ENCODE measurements at places on chromosomes 6 and 20. TPM values are rescaled to one million over a fixed set of nuclear protein-coding genes. Genes with fewer than 3 reads are reported as not detected.

- no peaks in the 10 kb centered on the region for H3K4me1 ChIP-seq
- DNase-seq, result no peak
- no peak overlapping the region for H3K4me3 ChIP-seq
- H3K27me3 ChIP-seq, result no peaks in the 10 kb centered on the region
These were observed 342.7 kb downstream of the SMOC2 start for GRCh38 chr6:168783720-168784119.

- H3K27me3 ChIP-seq, result peaks cover 8% of the 10 kb centered on the region
- no peak for DNase-seq
- no peaks in the 10 kb centered on the region for H3K36me3 ChIP-seq
- H3K4me1 ChIP-seq, result no peaks in the 10 kb centered on the region
- no peak overlapping the region for H3K27ac ChIP-seq
These were observed 8.8 kb downstream of the DUSP15 start for GRCh38 chr20:31861385-31862156.

Gene MACROD2
- total RNA-seq, result 6.7 TPM

Gene TMEM30A
- 79.6 TPM for total RNA-seq

GRCh38 chr6:81799323-81799722 lies 46.8 kb upstream of the TENT5A start:
- H3K27ac ChIP-seq, result no peak overlapping the region
- no peaks in the 10 kb centered on the region for H3K4me1 ChIP-seq
- no peak overlapping the region for H3K4me3 ChIP-seq
- no peak for DNase-seq
- no peaks in the 10 kb centered on the region for H3K36me3 ChIP-seq

- H3K4me3 ChIP-seq, result no peak overlapping the region
- no peak for DNase-seq
- no peaks in the 10 kb centered on the region for H3K36me3 ChIP-seq
- H3K27ac ChIP-seq, result no peak overlapping the region
These were observed 130.6 kb upstream of the PHACTR3 start for GRCh38 chr20:59473742-59474141.

DNA sequence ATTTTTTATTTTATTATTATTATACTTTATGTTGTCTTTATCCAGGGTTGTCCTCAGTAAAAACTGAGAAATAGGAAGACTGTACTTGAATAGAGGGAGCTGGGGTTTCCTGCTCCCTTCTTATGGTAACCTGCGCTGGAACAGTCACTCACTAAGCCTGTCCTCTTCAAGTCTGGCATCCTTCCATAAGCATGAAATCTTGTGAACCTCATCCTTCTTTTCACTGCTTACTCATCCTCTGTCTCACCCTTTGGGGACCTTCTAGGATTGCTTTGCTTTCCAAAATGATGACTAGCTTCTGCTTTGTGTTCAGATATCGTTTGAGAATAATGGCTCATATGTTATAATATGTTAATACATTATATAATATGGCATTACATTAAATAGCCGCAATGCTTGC lies 90.6 kb downstream of the C6orf118 start:
- H3K4me1 ChIP-seq, result no peaks in the 10 kb centered on the region
- H3K36me3 ChIP-seq, result no peaks in the 10 kb centered on the region
- H3K27ac ChIP-seq, result no peak overlapping the region

Gene BMP5
- total RNA-seq, result 5.1 TPM

Gene LKAAEAR1
- not detected for total RNA-seq

- H3K36me3 ChIP-seq, result no peaks in the 10 kb centered on the region
- H3K4me3 ChIP-seq, result no peak overlapping the region
- no peak overlapping the region for H3K27ac ChIP-seq
- DNase-seq, result no peak
These were observed 137.9 kb upstream of the EDN1 start for GRCh38 chr6:12152023-12152970.

GRCh38 chr6:26267083-26267589 lies 97.9 kb upstream of the BTN3A2 start:
- H3K4me3 ChIP-seq, result no peak overlapping the region
- peaks cover 3% of the 10 kb centered on the region for H3K4me1 ChIP-seq
- H3K36me3 ChIP-seq, result no peaks in the 10 kb centered on the region
- H3K27ac ChIP-seq, result no peak overlapping the region
- DNase-seq, result no peak

- no peak overlapping the region for H3K4me3 ChIP-seq
- no peak for DNase-seq
- no peaks in the 10 kb centered on the region for H3K36me3 ChIP-seq
- no peak overlapping the region for H3K27ac ChIP-seq
These were observed 120.9 kb upstream of the SUPT3H start for GRCh38 chr6:45498591-45498990.

Gene NUS1
- 22.9 TPM for total RNA-seq

DNA sequence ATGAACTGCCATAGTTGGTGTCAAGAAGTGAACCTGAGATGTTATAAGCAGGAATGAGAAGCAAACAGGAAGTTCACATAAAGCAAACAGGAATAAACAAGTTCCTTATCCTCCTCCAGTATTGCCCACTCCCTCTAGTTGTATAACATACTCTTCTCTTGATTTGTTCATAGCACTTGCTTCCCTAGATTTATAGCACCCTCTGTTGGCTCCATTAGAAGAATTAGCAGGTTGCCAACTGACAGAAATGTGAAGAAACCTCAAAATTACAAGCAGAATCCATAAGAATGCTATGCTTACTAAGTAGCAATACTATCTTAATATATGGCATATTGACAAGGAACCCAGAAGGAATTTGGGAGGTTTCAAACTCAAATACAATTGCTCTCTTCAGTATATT lies 195.4 kb downstream of the TBX18 start:
- no peak overlapping the region for H3K27ac ChIP-seq
- no peak overlapping the region for H3K4me3 ChIP-seq

GRCh38 chr20:53693262-53693871 lies 99.7 kb upstream of the ZNF217 start:
- H3K27ac ChIP-seq, result no peak overlapping the region
- no peaks in the 10 kb centered on the region for H3K4me1 ChIP-seq
- no peak for DNase-seq
- no peaks in the 10 kb centered on the region for H3K36me3 ChIP-seq

GRCh38 chr6:109524129-109524528 lies 41.1 kb upstream of the ZBTB24 start:
- H3K27ac ChIP-seq, result no peak overlapping the region
- no peak overlapping the region for H3K4me3 ChIP-seq
- DNase-seq, result no peak
- H3K4me1 ChIP-seq, result no peaks in the 10 kb centered on the region
- no peaks in the 10 kb centered on the region for H3K27me3 ChIP-seq

DNA sequence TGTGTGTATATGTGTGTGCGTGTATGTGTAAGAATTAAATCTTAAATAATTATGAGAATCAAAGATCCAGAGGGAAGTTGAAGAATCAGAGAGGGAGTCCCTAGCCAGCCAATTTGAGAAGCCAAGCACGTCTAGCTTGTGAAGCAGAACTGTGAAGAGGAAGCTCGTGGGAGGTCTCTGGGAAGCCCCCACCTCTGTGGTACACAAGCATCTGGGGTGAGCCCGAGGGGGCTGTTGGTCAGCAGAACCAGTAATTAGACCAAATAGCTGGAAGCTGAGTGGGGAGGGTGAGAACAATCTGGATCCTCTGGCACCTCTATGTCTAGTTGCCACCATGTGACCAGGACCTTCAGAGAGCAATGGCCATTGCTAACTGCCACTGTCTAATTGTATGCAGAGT lies 310.0 kb upstream of the PRND start:
- H3K27ac ChIP-seq, result no peak overlapping the region
- H3K4me3 ChIP-seq, result no peak overlapping the region
- no peaks in the 10 kb centered on the region for H3K36me3 ChIP-seq
- no peaks in the 10 kb centered on the region for H3K27me3 ChIP-seq
- H3K4me1 ChIP-seq, result no peaks in the 10 kb centered on the region
- no peak for DNase-seq

Gene TREML2
- total RNA-seq, result 0.15 TPM

- no peaks in the 10 kb centered on the region for H3K4me1 ChIP-seq
- H3K27ac ChIP-seq, result peak overlapping the region; percentile 58
- H3K4me3 ChIP-seq, result no peak overlapping the region
- no peaks in the 10 kb centered on the region for H3K27me3 ChIP-seq
These were observed 4.6 kb downstream of the PPP1R3G start for GRCh38 chr6:5089481-5090438.

DNA sequence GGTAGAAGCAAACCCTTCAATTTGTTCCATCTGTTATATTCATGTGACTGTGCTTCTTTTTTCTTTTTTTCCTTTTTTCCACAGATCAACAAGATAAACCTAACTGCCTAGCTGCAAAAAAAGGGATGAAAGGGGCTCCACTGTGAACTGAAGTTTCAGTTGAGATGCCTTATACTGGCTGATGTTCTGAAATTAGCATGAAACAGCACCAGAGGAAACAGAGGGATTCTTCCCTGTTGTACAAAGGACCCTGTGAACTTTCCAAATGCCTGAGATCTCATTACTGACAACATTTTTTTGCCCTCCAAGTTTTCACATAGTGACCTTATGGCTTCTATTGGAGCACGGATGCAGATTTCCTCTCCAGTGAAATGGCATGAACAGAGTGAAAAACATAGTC lies 302.7 kb upstream of the TFAP2D start:
- DNase-seq, result no peak
- no peak overlapping the region for H3K4me3 ChIP-seq
- H3K27me3 ChIP-seq, result no peaks in the 10 kb centered on the region

GRCh38 chr6:36626636-36627035 lies 32.5 kb downstream of the SRSF3 start:
- no peak for DNase-seq
- no peak overlapping the region for H3K27ac ChIP-seq
- H3K4me1 ChIP-seq, result peaks cover 3% of the 10 kb centered on the region
- no peak overlapping the region for H3K4me3 ChIP-seq
- H3K36me3 ChIP-seq, result no peaks in the 10 kb centered on the region

Gene C20orf144
- total RNA-seq, result 0.29 TPM

DNA sequence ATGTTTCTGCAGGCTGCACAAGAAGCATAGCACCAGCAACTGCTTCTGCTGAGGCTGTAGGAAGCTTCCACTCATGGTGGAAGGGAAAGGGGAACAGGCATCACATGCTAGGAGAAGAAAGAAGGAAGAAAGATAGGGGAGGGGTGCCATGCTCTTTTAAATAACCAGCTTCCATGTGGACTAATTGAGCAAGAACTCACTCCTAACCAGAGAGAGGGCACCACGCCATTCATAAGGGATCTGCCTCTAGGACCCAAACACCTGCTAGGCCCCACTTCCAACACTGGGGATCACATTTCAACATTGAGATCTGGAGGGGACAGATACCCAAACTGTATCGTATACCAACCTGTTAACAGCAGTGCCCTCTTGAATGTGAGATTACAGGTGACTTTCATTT lies 46.9 kb upstream of the ARMC2 start:
- H3K4me3 ChIP-seq, result no peak overlapping the region
- H3K36me3 ChIP-seq, result no peaks in the 10 kb centered on the region
- H3K27ac ChIP-seq, result no peak overlapping the region
- no peaks in the 10 kb centered on the region for H3K27me3 ChIP-seq
- H3K4me1 ChIP-seq, result no peaks in the 10 kb centered on the region
- no peak for DNase-seq

GRCh38 chr6:14871221-14871620 lies 374.6 kb upstream of the JARID2 start:
- H3K27ac ChIP-seq, result no peak overlapping the region
- H3K4me3 ChIP-seq, result no peak overlapping the region
- H3K36me3 ChIP-seq, result no peaks in the 10 kb centered on the region

DNA sequence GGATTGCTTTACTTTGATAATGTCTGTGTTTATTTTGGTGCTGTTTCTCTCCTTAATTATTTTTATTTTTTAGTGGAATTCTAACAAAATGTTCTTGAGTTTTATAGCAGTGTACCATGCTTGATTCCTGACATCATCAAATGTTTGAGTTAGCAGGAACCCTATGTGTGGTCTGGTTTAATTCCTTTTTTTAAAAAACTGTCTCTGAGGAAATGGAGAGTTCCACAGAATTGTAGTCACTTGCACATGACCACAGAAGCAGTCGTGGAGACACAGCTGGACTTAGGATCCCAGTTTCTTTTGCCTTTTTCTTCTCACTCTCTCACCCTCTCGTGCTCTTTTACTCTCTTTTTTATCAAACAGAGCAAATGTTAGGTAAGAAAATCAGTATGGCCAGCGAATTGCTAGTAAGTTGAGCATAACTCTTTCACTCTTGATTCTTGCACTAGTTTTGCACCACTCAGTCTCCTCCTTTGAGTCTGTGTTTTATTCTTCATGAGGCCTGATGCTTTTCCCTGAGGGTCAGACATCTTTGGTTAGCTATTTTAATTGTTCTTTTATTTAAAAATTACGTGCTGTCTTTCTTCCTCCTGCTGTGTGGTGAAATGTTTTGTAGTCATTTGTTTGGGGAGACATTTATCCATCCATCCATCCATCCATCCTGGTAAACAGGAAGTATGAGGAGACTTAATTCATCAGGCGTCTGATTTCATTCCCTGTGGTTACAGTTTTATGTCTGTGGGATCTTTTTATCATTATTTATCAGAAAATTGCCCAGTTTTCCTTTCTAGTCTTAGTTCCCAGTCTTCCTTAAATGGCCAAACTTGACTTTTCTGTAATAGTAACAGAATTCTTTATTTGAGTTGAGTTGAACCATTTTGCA lies 83.0 kb downstream of the SCAF8 start:
- no peak for DNase-seq
- H3K4me1 ChIP-seq, result no peaks in the 10 kb centered on the region
- H3K27me3 ChIP-seq, result no peaks in the 10 kb centered on the region
- H3K36me3 ChIP-seq, result peaks cover 4% of the 10 kb centered on the region

Gene LST1
- 8.8 TPM for total RNA-seq

GRCh38 chr6:53654745-53655240 lies 10.8 kb downstream of the KLHL31 start:
- H3K4me1 ChIP-seq, result no peaks in the 10 kb centered on the region
- no peaks in the 10 kb centered on the region for H3K27me3 ChIP-seq
- H3K4me3 ChIP-seq, result no peak overlapping the region
- H3K36me3 ChIP-seq, result no peaks in the 10 kb centered on the region
- no peak for DNase-seq

DNA sequence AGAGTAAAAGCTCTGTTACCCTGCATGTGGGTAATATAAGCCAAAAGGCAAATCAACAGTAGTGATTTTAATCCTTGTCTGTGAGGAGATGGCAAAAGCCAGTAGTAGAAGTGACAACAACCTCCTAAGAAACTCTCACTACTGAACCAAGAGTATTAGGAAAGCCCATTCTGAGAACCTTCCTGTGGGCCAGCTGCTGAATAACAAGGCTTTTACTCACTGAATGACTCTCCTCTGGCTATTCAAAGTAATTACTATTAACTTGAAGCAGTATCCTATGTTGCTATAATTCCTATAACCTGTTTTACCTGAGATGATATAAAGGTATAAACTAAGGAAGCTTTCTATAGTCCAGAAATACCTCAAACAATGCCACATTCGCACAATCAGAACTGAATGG lies 55.1 kb downstream of the CHD6 start:
- DNase-seq, result no peak
- no peaks in the 10 kb centered on the region for H3K27me3 ChIP-seq
- H3K4me1 ChIP-seq, result peaks cover 2% of the 10 kb centered on the region
- H3K36me3 ChIP-seq, result no peaks in the 10 kb centered on the region
- H3K27ac ChIP-seq, result no peak overlapping the region

- no peak overlapping the region for H3K27ac ChIP-seq
- DNase-seq, result no peak
- H3K36me3 ChIP-seq, result no peaks in the 10 kb centered on the region
- no peak overlapping the region for H3K4me3 ChIP-seq
These were observed 43.7 kb downstream of the MYT1 start for GRCh38 chr20:64207641-64208590.

- H3K4me1 ChIP-seq, result no peaks in the 10 kb centered on the region
- DNase-seq, result no peak
- no peaks in the 10 kb centered on the region for H3K36me3 ChIP-seq
- H3K27ac ChIP-seq, result no peak overlapping the region
- H3K4me3 ChIP-seq, result no peak overlapping the region
These were observed 25.3 kb downstream of the AAR2 start for GRCh38 chr20:36261389-36262105.

GRCh38 chr6:107488174-107488874 lies 1.6 kb upstream of the SOBP start:
- peak overlapping the region; percentile 85 for H3K27ac ChIP-seq
- peak overlapping the region; percentile 72 for H3K4me3 ChIP-seq
- peaks cover 4% of the 10 kb centered on the region for H3K4me1 ChIP-seq
- no peaks in the 10 kb centered on the region for H3K36me3 ChIP-seq
- H3K27me3 ChIP-seq, result peaks cover 40% of the 10 kb centered on the region
- DNase-seq, result no peak
